ENCODE measurements at places on chromosomes 11 and 22.

GRCh38 chr11:89293965-89294679 is 116.4 kb downstream of the TYR start:
- DNase-seq = no peak

DNA sequence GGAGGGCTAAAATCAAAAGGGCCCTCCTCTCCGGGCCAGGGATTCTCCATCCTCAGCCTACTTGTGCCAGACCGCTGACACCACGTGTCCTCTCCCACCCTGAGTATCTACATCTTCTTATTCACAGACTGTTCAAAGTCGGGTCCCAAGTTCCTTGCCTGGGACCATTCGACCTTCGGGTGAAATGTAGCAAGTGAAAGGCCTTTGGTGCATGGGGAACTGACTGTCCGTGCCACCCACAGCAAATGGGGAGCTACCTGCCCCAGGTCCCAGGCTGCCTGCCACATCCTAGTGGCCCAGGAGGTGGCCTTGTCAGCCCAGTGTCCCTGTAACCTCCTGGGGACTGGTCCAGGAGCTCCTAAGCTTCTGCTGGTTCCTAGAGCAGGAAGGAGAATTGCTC is 67.3 kb downstream of the RTL6 start:
- DNase-seq = no peak

GRCh38 chr11:699753-700152 is 4.1 kb downstream of the TMEM80 start:
- no peak for DNase-seq

DNA sequence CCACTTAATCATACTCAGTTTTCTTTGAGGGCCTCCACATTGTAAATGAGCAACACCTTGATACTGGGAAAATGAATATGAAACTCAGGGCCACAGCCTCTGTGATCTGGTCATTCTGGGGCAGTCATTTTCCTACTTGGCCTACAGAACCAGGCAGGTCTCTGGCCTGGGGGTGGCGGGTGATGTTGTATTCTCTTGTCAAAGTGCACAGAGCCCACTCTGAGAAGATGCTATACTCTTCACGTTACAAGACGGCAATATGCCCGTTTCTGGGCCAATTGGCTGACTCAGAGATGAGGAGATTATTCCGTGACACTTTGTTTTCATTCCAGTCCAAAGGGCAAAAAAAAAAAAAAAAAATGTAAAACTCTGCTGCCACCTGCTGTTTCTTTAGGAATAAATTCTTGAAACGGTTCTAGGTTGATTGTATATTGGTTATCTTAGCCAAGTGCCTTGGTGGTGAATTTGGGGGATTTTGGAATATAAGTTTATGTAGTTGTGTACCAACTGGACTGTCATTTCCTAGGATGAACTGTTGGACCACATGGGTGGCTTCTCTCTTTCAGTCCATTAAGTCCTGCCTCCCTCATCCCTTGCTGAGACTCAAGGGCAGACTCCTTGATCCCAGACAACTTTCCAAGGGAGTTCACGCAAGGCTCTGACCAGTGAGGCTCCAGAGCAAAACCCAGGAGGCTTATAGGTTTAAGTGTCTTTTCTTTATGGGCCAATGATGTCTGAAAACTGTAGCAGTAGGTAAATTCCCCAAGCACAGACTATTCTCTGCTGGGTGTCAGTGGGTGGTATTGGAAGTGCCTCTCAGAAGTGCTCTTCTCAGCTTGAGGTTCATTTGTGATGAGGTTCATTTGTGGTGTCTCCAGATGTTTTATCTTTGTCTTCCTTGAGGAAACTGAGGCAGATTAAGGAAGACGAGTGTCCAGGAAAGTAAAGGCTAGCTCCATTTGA is 18.2 kb downstream of the ADM start:
- DNase-seq = peak; percentile 59

GRCh38 chr11:63505857-63506528 is at the start of gene LGALS12:
LGALS12 (plus strand) TSS chr11:63506084; CDS start chr11:63506459, 375 bp downstream.
- no peak for DNase-seq

DNA sequence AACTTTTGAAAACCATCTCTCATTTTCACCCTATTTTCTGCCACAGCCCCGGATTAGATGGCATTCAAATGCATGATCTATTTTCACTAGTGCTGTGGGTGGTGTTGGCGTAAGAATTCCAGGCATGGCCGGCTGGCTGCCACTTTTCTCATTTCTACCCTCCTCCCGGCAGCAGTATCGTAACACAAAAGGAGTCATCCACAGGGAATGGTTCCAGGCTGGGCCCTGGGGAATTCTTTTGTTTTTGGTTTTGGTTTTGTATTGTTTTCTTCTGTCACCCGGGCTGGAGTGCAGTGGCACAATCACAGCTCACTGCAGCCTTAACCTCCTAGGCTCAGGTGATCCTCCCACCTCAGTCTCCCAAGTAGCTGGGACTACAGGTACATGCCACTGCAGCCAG is 13.8 kb downstream of the JAML start:
- DNase-seq = peak; percentile 46

- no peak for DNase-seq
Observed at GRCh38 chr11:114174712-114175495, 115.4 kb downstream of the ZBTB16 start.

DNA sequence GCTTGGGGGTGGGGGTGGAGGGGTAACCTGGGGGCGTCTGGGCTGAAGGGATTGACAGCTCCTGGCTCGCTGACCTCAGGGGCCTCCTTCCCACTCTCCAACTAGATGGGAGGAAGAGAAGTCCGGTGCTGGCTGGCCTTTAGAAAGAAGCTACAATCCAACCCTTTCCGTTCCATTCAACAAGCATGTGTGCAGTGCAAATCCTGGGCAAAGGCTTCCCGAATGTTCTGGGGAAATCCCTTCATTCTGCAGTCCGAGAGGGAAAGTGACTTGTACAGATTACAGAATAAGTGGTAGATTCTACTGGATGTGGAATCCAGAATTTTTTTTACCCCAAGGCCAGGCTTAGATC is 149.9 kb downstream of the FEZ1 start:
- DNase-seq = no peak

GRCh38 chr22:44550711-44551491 is 52.9 kb upstream of the RTL6 start:
- no peak for DNase-seq

GRCh38 chr22:21104126-21104691 is 58.5 kb downstream of the LRRC74B start:
- no peak for DNase-seq

- peak; percentile 58 for DNase-seq
Observed at GRCh38 chr11:46381048-46381818, at the start of gene MDK. MDK (plus strand) TSS chr11:46381669; CDS start chr11:46382058, 389 bp downstream.
